Thyroid gland (tissue), 4 donors: ENCODE measurements at places on chromosomes 6 and 20.

GRCh38 chr6:44010411-44011349, 116.6 kb downstream of the MRPL14 start:
- H3K27ac ChIP-seq: peak overlapping the region; percentile 92
- no peaks in the 10 kb centered on the region for H3K27me3 ChIP-seq
- no peaks in the 10 kb centered on the region for H3K36me3 ChIP-seq

- H3K4me3 ChIP-seq: no peak overlapping the region
- DNase-seq: no peak
- no peaks in the 10 kb centered on the region for H3K36me3 ChIP-seq
- no peak overlapping the region for H3K27ac ChIP-seq
- H3K27me3 ChIP-seq: no peaks in the 10 kb centered on the region
- H3K4me1 ChIP-seq: no peaks in the 10 kb centered on the region
Measured at GRCh38 chr6:104601721-104602120, 258.0 kb downstream of the HACE1 start.

- H3K27me3 ChIP-seq: no peaks in the 10 kb centered on the region
- H3K4me3 ChIP-seq: no peak overlapping the region
- H3K36me3 ChIP-seq: no peaks in the 10 kb centered on the region
- H3K27ac ChIP-seq: no peak overlapping the region
- peak; percentile 27 for DNase-seq
Measured at GRCh38 chr20:7859356-7859802, 80.9 kb downstream of the HAO1 start.

GRCh38 chr6:157999168-158000051, 17.7 kb downstream of the SYNJ2 start:
- H3K4me3 ChIP-seq: no peak overlapping the region
- H3K27me3 ChIP-seq: no peaks in the 10 kb centered on the region
- H3K36me3 ChIP-seq: no peaks in the 10 kb centered on the region
- no peak for DNase-seq
- H3K4me1 ChIP-seq: peaks cover 11% of the 10 kb centered on the region

DNA sequence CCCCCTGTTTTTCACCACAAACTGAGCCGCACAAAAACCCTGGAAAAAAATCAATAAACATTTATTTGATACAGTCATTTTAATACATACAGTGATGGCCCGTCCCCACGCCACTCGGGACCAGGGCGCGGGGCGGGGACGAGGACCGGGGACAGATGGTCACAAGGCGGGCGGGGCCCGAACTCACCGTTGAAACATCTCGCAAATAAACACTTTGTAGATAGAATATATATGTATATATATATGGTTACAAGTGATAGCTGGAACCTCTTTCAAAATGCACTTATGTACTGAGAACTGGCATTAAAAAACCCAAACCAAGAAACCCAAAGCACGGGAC, 418 bp upstream of the UCKL1 start:
- H3K27me3 ChIP-seq: no peaks in the 10 kb centered on the region
- peaks cover 8% of the 10 kb centered on the region for H3K36me3 ChIP-seq
- no peak overlapping the region for H3K27ac ChIP-seq
- H3K4me1 ChIP-seq: peaks cover 17% of the 10 kb centered on the region

DNA sequence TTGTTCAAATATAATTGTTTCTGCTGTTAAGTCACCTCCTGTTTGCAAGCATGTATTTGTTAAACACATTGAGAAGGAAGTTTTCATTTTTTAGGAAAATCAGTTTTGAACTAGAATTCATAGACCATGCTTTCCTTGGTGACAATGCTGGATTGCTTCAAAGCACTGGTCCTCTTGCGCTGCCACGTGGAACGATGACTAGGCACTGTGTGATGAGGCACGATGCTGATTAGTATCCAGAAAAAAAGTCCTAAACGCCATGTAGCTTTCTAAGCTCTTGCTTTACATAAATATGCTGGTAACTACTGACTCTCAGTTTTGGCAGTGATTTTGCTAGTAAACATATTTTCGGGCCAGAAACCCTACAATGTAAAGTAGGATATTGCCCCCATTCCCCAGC, 11.1 kb upstream of the EXOC2 start:
- no peak for DNase-seq
- H3K27me3 ChIP-seq: no peaks in the 10 kb centered on the region
- no peaks in the 10 kb centered on the region for H3K36me3 ChIP-seq
- no peak overlapping the region for H3K27ac ChIP-seq

DNA sequence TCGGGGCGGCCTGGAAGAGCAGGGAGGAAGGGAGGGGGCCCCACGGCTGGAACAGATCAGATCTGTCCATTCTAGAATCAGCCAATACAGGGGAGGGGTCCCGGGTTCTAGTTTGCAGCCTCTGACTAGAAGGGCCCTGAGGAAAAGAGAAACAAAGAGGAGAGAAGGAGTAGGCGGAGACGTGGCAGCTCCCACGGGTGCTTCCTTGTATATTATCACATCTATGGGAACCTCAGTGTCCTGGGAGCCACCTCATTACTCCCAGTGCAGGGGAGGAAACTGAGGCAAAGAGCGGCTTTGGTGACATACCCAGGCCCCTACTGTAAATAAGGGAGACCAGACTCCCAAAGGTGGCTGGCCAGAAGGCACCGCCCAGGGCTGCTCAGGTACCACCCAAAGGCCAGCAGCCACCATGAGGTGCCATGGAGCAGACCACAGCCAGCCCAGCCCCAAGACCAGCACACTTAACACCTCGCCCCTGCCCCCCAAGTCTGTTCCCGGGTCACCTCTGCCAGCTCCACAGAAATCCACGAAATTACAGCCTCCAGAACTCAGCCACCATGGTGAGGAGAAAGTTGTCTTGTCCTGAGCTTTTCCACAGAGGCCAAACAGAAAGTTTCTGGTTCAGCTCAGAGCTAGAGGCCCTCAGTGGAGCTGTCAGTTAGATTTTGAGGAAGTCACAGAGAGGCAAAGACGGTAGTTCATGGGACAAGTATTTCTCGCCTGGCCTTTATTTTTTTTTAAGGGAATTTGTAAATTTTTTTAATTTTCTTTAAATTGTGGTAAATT, 2.1 kb downstream of the ZC3H12D start:
- H3K27me3 ChIP-seq: no peaks in the 10 kb centered on the region
- peak overlapping the region; percentile 31 for H3K27ac ChIP-seq
- no peaks in the 10 kb centered on the region for H3K36me3 ChIP-seq

- peaks cover 19% of the 10 kb centered on the region for H3K4me1 ChIP-seq
- H3K27me3 ChIP-seq: no peaks in the 10 kb centered on the region
- no peak overlapping the region for H3K4me3 ChIP-seq
- DNase-seq: no peak
- no peak overlapping the region for H3K27ac ChIP-seq
Measured at GRCh38 chr6:34916348-34916967, 27.4 kb downstream of the ANKS1A start.

DNA sequence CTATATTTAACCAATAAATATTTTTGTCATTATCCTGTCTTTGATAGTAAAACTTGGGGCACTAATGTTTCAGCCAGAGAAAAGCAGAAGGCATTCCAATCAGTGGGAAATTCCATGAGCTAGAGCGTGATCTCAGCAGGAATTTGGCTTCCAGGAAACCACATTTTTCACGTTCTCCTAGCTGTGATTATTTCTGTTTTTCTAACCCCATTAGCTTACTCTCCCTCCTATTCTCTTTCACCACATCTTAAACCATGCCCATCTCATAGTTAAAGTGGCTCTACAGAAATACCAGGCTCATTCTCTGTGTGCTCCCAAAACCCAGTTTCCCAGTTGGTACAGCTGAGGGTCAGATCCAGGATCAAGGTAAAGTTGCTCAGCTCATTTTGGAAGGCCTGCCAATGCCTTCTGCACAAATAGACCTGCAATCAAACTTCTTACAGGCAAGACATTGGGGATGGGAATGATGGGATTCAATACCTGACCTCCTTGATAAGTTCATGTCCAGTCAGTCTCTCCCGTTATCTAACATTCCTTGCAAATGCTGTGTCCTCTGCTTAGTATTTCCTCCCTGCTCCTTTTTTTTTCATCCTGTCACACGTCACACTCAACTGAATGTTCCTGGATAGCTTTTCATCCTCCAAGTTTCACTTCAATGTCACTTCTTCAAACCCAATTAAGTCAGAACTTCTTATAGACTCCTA, 33.1 kb upstream of the TMEM30A start:
- H3K27ac ChIP-seq: no peak overlapping the region
- H3K27me3 ChIP-seq: no peaks in the 10 kb centered on the region
- no peaks in the 10 kb centered on the region for H3K36me3 ChIP-seq
- no peak for DNase-seq
- no peaks in the 10 kb centered on the region for H3K4me1 ChIP-seq

DNA sequence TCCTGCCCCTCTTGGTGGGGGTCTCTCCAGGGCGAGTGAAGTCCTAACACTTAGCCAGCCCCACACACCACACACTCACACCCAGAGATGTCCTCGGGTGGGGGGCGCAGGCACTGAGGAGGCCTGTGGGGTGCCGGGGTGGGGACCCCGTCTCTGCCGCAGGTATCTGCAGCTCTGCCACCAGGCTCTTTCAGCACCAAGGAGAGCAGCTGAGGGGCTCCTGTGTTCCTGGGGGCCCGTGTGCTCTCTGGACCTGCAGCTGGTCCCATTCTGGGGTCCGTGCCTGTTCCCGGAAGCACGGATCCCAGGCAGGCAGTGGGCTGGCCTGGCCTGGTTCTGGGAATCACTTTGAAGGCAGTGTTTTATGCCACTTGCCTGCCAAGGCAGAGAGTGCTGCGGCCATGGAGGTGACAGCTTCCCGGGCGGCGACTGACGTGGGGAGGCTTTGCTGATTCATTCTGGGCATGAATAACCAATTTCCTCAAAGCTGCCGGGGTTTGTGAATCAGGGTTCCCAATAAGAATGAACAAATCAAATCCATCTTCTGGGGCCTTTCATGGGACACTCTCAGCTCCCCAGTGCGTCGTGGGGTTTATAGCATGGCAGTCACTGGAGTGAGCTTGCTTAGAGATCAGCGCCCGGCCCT, 54.4 kb upstream of the SLCO4A1 start:
- H3K4me1 ChIP-seq: no peaks in the 10 kb centered on the region
- no peak for DNase-seq
- no peak overlapping the region for H3K27ac ChIP-seq
- no peak overlapping the region for H3K4me3 ChIP-seq
- no peaks in the 10 kb centered on the region for H3K36me3 ChIP-seq

DNA sequence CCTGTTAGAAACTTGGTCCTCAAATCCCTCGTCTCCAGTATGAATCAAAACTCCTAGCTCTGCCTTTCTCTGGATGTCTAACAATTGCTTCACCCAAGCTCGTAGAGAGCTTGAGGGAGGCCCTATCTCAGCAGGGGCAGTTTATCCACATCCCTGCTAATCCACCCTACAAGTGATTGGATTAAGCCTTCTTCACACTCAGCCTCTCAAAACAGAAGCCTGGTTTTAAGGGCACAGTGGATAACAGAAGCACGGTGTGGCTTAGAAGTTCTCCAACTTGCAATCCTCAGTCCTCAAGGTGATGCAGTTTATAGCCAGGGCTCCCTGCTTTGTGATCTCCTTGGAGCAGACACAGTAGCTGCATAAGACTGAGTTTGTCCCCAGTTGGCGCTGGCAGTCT, 383.9 kb downstream of the KIF16B start:
- no peak for DNase-seq
- H3K27ac ChIP-seq: no peak overlapping the region
- no peaks in the 10 kb centered on the region for H3K4me1 ChIP-seq
- no peaks in the 10 kb centered on the region for H3K27me3 ChIP-seq
- H3K36me3 ChIP-seq: no peaks in the 10 kb centered on the region

GRCh38 chr20:39042279-39043150, 80.4 kb downstream of the DHX35 start:
- H3K36me3 ChIP-seq: peaks cover 8% of the 10 kb centered on the region
- no peak for DNase-seq
- H3K27ac ChIP-seq: no peak overlapping the region
- no peaks in the 10 kb centered on the region for H3K4me1 ChIP-seq
- H3K27me3 ChIP-seq: no peaks in the 10 kb centered on the region
